ENCODE measurements at places on chromosomes 4 and X.

DNA sequence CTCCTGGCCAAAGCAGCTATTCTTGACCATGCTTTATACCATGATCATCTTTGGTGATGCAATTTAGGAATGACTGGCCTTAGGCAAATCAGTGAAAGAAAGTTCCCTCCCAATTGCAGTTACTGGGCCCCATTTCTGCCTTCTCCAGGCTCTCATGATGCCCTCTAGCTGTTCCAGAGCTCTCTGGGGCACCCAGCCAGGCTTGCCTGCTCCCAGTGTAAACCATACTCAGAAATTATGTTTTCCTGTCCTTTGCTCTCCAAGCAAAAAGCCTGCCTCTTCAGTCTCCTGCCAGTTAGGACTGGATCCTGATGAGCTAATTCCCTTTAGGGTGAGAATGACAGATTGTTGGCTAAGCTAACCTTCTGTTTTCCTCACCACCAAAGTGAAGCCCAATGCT lies 85.3 kb upstream of the RBPJ start:
- peak; percentile 33 for DNase-seq

GRCh38 chr4:38921151-38921550 lies 53.5 kb downstream of the FAM114A1 start:
- DNase-seq, result no peak

- no peak for DNase-seq
These were observed 456.1 kb downstream of the GRXCR1 start for GRCh38 chr4:43348591-43348990.

DNA sequence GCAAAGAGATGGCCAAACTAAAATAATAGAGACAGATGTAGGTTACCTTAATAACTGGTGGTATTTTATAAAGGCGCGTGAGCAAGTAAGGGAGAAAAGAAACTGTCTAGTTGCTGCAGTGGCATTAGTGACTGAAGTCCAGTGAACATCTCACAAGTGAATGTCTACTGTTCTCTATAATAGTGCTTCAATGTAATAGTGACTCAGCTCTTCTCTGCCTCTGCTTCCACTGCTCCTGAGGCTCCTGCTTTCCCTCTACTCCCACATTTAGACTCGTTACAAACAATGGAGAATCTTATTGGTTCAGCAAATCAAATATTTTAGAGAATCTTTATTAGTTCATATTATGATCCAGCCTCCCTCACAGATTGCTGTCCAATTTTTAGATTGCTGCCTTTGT lies 779.1 kb upstream of the HTR2C start:
- DNase-seq, result no peak

DNA sequence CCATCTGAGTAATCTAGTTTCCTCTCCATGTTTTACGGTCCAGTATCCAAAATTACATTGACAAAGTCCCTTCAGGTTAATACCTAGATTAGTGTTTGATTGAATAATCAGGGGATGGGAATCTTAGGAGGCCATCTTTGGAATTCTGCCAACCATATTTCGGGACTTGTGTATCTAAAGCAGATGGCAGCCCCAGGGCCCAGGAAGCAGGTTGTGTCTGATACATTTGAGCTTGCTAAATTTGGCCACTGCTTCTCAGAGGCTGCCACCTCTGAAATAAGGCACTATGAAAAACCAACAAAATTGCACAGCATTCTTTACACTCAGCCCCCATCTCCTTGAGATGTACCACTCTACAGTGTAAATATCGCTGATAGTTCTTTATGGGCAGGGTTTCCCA lies 102.1 kb downstream of the ASB9 start:
- no peak for DNase-seq

- DNase-seq, result no peak
These were observed 226.9 kb downstream of the ARHGAP24 start for GRCh38 chr4:85701861-85702321.

GRCh38 chr4:139849219-139849618 lies 183.6 kb downstream of the MGST2 start:
- DNase-seq, result no peak

- no peak for DNase-seq
These were observed 49.8 kb downstream of the DLG3 start for GRCh38 chrX:70494441-70494840.

DNA sequence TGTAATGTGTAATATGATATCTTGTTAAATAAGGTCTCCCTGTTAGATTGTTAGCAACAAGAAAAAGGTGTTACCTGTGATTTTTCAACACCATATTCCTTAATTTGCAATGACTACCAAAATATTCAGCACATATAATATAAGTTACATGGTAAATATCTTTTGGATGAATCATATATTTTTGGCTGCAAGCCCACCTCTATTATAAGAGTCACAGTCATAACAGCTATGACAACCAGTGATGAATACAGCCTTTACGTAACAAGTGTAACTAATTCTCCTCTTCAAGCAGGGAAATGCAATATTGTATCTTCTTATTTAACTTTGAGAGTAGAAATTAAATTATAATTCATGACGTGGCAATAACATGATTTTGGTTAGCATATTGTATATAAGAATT lies 187.0 kb downstream of the NLGN4X start:
- no peak for DNase-seq

- DNase-seq, result no peak
These were observed 7.0 kb downstream of the PNMA3 start for GRCh38 chrX:153063315-153063714.

DNA sequence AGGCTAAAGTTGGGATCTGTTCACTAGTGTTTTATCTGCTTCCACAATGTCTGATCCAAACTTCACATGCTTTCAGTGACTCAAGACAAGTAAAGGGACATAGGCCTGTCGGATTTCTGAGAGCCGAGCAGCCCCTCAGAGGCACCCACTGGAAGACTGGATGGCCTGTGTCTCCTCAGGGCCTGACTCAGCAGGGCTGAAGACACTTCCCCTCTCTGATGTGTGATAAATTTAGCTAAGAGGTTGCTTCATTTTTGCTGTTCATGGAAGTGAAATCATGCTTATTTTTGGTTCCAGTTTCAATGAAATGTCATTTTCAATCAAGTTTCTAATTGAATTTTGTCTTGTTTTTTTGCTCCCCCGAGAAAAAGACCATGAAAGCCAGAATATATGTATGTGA lies 93.7 kb downstream of the MXRA5 start:
- DNase-seq, result no peak

DNA sequence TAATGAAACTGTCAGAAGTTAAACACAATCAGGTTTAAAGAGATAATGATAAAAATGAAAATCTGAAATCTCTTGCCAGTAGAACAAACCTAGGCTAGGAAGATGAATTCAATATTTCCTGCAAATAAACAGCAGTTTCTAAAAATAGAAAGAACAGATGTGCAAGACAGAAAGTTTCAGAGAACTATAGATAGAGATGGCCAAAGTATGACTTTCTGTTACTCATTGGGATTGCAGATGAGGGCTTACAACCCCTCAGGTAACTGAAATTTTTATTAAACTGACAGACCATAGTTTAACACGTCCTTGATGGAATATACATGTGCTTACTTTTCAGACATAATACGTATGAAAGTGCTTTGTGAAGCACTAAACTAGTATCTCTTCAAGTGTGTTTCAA lies 82.3 kb upstream of the PPARGC1A start:
- DNase-seq, result no peak

GRCh38 chr4:52057196-52057595 lies 6.1 kb downstream of the SPATA18 start:
- DNase-seq, result no peak
